ENCODE measurements at places on chromosomes 13 and 19.

DNA sequence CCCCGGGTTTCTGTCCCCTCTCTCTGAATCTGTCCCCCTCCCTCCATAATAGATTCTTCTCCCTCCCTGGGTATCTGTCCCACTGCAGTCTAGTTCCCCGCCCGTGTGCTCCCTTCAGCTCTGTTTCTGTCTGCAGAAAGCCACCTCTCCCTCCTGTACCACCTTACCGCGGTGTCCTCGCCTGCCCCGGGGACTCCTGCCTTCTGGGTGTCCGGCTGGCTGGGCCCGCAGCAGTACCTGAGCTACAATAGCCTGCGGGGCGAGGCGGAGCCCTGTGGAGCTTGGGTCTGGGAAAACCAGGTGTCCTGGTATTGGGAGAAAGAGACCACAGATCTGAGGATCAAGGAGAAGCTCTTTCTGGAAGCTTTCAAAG lies 1.3 kb downstream of the FCGRT start:
- DNase-seq = no peak

- DNase-seq = no peak
Measured at GRCh38 chr19:18922228-18922985, 2.9 kb downstream of the DDX49 start.

- no peak for DNase-seq
Measured at GRCh38 chr13:60869225-60869624, 472.2 kb downstream of the TDRD3 start.

GRCh38 chr13:108927615-108928014 lies 298.2 kb downstream of the MYO16 start:
- no peak for DNase-seq

DNA sequence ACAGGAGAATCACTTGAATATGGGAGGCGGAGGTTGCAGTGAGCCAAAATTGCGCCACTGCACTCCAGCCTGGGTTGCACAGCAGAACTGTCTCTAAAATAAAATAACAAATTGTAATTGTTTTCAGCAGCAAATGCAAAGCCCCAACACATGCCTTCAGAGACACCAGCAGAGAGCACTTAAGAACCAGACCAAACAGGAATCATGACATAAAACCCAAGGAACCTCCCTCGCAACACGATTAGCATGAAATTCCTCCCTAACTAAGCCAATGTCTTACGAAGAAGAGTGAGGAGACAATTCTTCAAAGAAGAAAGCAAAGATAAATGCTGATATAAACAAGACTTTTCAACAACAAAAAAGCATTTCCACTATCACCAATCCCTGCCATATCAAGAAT lies 40.1 kb downstream of the PSPC1 start:
- DNase-seq = no peak

- no peak for DNase-seq
Measured at GRCh38 chr13:75329723-75330122, 152.2 kb downstream of the TBC1D4 start.

DNA sequence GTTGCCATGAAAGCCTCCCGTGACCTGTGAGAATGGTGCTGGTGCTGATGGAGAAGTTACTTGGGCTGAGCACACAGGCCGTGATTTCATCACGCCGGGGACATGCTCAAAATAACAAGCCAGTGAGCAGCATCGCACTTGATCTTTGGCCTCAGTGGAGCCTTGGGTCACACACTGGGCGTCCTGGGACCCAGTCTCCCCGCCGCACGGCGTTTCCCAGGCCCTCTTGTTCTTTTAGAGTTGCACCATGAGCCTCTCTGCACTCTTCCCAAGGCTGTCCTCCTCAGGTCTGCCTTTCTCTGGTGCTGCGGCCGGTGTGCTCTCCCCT lies 9.5 kb upstream of the NDUFS7 start:
- DNase-seq = no peak

DNA sequence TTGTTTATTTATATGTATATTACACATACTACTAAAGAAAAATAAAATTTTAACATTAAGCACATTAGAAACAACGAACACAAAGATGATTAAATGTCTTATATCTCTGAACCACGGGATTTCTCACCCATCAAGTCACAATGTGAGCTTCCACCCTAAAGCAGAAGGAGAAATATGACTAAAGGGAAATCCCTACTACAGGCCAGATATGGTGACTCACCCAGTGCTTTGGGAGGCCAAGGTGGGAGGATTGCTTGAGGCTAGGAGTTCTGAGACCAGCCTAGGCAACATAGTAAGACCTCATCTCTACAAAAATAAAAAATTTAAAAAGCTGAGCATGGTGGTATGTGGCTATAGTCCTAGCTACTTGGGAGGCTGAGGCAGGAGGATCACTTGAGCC lies 24.6 kb downstream of the DCT start:
- DNase-seq = no peak

DNA sequence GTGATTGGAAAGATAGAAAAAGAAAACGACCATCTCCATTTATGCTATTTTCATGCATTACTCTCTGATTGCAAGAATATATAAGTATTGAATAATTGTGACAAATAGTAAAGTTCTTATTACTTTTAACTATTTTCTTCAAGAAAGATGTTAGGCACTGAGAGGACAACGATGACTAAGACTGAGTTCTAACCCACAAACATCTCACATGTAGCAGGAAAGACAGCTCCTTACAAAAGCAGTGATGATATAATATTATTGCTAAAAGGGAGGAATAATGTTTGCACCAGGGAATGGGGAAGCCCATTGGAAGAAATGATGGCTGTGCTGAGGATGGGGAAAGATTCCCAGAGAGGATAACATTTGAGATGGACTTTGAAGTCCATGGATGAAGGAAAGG lies 22.6 kb downstream of the RXFP2 start:
- DNase-seq = no peak

GRCh38 chr13:104750377-104750776 lies 1684.2 kb upstream of the SLC10A2 start:
- no peak for DNase-seq

- no peak for DNase-seq
Measured at GRCh38 chr13:26046639-26047038, 5.2 kb downstream of the SHISA2 start.

DNA sequence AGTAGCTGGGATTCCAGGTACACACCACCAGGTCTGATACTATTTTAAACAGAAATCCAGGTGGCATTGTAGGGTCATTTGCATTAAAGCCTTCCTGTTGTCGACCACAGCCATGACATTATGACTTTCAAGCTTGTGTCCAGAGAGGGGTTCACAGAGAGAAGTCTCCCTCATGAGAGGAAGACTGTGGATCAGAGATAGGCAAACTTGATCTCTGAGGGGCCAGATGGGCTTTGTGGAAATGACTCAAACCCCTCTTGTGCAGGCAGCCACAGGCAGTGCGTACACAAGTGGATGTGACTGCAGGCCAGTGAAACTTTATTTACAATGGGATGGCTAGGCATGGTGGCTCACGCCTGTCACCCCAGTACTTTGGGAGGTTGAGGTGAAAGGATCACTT lies 27.8 kb upstream of the F2RL3 start:
- no peak for DNase-seq
